ENCODE measurements at places on chromosomes 3 and 15. TPM values are rescaled to one million over a fixed set of nuclear protein-coding genes. Genes with fewer than 3 reads are reported as not detected.

Gene ZPLD1
- 0.46 TPM for polyA plus RNA-seq

GRCh38 chr3:187267306-187267705, 24.2 kb downstream of the MASP1 start:
- no peak for DNase-seq

Gene FOXP1
- 36.8 TPM for polyA plus RNA-seq

- DNase-seq, result peak; percentile 83
Observed at GRCh38 chr3:183635431-183636220, at the start of gene KLHL24. TSS of gene KLHL24 (plus strand) at chr3:183635623. CDS start at chr3:183650357, 14,734 bp downstream.

- no peak for DNase-seq
Observed at GRCh38 chr3:111592936-111593335, 2.2 kb downstream of the ZBED2 start.

Gene DNAJC17
- polyA plus RNA-seq, result 43.4 TPM

- DNase-seq, result no peak
Observed at GRCh38 chr3:32046102-32046501, 60.3 kb upstream of the GPD1L start.

Gene ITIH1
- 0.28 TPM for polyA plus RNA-seq

DNA sequence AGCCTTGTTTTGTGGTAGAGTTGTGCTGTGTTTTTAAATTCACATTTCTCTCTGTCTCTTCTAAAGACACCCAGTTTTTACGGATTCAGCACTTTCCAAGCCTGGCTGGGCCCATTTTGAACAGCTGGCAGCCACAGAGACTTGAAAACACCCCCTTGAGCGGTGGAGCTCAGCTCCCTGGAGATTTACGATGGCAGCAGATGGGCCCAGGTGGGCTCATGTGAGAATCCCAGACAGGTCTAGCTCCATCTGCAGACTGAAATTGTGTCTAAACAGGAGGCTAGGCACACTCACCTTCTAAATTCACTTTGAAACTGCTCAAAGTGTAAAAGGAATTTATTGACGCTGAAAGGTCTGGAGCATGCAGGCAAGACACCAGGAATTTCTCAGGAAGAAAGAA, 232.0 kb upstream of the HES1 start:
- no peak for DNase-seq

Gene CCRL2
- 1.0 TPM for polyA plus RNA-seq

GRCh38 chr3:54957711-54958110, 29.9 kb upstream of the LRTM1 start:
- no peak for DNase-seq

Gene LYZL4
- not detected for polyA plus RNA-seq

Gene SPESP1
- 3.4 TPM for polyA plus RNA-seq

GRCh38 chr3:115074502-115074901, 72.6 kb downstream of the ZBTB20 start:
- DNase-seq, result no peak

Gene GOLGA6A
- not detected for polyA plus RNA-seq

GRCh38 chr3:11476735-11477144, 167.0 kb downstream of the VGLL4 start:
- DNase-seq, result no peak

GRCh38 chr3:100709842-100710260, 557 bp downstream of the TFG start:
- peak; percentile 24 for DNase-seq

Gene LHFPL4
- polyA plus RNA-seq, result not detected

GRCh38 chr3:11250902-11251806, 21.0 kb upstream of the ATG7 start:
- no peak for DNase-seq

DNA sequence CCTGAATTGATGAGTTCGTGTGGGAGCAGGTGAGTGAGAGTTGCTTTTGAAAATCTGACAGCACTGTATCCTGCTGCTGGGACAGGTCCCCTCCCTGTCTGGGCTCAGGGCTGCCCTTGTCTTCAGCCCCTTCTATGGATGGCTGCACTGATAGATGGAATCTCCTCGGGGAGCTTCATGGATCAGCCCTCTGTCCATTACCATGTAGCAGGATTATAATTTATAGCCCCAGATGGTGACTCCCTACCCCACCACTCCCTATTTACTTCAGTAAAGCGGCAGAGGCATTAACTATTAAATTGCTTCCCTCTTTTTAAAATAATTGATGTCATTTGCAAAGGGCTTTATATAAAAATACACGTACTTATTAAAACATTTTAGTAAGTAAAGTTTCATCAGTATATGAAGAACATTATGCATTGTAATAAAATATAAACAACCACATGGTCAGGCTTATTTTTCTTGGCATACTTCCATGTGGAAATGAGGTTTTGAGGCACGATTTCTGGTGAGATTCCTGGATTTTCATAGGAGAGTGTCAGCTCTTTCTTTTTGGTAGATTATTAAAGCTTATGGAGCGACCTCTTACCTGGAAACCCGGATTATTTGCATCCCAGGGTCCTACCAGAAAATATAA, 38.5 kb downstream of the MAP3K13 start:
- DNase-seq, result no peak

- DNase-seq, result no peak
Observed at GRCh38 chr15:40420793-40421192, 15.2 kb downstream of the IVD start.

DNA sequence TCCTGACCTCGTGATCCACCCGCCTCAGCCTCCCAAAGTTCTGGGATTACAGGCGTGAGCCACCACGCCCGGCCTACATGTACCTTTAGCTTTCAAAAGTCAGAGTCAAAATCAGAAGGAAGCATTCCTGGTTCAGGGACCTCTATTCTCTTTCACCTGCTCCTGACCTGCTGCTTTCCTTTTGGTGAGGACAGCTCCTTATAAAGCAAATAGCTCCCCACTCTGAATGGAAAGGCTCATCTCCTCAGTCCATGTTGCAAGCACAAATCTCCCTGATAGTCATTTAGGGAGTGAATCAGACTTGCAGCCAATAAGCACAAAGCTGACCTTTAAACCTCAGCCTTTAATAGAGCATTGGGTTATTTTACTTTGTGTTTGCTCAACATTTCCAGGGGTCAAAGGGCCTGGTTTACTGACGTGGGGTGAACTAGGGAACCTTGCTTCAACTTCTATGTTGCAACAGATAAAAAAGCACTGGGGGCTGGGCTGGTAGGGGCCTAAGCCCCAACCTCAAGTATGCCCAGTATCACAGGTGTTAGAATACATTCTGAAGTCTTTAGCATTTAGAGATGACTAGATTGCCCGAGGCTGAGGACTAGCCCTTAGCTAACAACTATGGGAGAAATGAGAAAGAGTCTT, 43.1 kb downstream of the THRB start:
- DNase-seq, result no peak

Gene ADGRG7
- not detected for polyA plus RNA-seq

DNA sequence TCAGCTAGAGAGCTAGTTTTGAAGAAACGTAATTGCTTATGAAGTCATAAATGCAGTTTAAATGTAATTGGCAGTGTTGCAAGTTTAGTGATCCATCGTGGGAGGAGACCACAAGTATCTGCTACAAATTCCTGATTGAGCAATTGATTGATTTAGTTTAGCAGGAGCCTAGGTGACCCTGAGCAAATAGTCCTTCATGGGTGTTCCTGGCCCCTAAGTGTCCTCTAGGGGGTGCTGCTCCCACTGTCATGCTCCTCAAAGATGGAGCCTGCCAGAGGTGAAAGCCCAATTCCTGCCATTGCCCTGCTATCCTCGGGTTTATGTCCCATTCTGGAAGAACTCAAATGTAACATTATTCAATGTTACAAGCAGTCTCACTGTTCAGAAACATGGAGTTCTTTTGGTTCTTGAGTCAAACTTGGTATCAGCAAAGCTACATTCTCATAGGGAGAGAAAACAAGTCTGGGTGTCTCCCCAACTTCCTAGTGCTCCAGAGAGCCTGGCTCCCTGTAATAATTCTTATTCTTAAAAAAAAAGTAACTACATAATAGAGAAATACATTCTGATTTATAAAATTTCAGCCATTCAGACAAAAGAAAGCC, 29.8 kb upstream of the SENP5 start:
- no peak for DNase-seq

DNA sequence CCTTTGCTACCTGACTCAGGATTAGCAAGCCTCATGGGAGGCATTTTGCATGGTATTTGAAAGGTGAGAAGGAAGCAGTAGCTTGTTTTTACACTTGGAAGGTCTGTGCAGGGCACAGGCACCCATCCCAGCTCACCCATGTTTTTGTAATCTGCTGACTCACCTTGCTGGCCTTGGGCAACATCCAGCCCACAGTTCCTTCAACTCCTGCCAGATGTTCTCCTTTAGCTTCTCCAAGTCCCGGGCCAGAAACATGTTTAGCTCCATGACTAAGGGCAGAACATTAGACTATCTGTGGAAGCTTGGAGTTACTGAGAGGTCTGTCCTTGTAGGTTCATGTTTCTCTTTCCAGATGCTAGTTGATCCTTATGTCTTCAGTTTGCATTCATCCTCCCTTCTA, 12.4 kb upstream of the ZNF770 start:
- DNase-seq, result no peak

Gene RBPMS2
- 13.5 TPM for polyA plus RNA-seq

Gene SERPINI2
- 2.9 TPM for polyA plus RNA-seq

Gene UBA3
- polyA plus RNA-seq, result 78.5 TPM

DNA sequence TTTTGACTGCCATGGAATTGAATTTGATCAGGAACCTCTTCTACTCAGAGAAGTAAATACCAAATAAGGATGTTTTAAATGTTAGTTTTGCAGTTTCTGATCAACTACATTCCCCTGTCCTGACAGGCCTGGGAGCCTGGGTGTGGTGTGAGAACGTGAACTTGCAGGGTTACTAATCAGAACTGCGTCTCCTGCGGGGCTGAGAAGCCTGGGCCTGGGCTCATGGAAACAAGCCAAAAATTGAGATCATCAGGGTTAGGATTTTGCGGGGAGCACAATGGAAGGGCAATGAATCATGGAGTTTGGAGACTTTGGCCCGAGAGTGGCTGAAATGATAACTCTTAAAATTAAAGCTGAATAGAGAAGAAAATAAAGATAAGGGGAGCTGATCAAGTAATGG, 47.8 kb upstream of the C3orf70 start:
- DNase-seq, result no peak

DNA sequence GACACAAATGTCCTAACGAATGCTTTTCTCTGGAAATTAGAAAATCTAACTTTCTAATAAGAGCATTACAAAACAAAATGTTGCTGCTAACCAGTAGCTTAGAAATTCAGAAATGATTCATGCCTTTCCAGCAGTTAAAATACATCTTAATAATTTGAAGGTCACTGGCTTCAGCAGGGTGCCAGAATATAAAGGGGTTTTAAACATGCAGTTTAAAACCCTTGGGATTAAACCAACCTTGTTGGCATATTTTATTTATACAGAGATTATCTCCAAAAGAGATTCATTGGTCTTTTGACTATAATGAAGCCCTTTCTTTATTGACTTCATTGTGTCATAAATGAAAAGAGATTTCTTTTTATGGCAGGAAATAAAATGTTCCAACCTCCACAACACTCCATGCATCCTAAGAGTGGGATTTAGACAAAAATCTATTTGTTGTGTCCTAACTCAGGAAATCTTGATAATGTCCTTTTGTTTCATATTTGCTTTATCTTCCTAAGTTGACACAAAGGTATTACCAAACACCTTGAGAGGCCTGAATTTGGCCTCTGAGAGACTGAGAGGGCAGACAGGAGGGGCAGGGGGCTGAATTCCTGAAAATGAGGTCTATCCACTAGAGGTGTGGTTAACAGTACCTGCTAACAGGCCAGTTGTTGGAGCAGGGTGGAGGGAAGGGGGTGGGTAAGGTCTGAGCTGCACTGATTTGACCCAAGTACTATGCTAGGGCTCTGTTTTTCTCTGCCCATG, 124.4 kb downstream of the FEZF2 start:
- DNase-seq, result no peak

GRCh38 chr3:36475558-36475957, 95.3 kb downstream of the STAC start:
- no peak for DNase-seq

DNA sequence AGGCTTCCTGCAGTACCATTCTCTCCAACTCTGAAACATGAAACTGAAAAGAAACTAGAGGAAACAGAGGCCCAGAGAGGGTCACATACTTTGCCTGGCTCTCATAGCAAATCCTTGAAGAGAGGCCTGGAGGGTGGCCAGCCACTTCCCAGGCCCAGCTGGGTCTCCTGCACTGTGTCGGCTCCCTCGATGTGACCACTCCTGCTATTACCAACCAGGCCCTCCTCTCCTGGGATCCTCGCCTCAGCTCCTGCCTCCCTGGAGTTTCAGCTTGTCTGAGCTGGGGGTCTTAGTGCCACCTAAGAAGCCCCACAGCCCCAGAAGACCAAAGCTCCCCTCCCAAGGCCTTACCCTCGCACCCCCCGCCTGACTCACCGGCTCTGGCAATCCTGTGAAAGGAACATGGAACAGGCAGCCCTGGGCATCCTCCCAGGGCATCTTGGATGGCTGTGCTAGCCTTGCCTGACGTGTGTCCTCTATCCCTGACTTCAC, 4.6 kb downstream of the LOXL1 start:
- no peak for DNase-seq

DNA sequence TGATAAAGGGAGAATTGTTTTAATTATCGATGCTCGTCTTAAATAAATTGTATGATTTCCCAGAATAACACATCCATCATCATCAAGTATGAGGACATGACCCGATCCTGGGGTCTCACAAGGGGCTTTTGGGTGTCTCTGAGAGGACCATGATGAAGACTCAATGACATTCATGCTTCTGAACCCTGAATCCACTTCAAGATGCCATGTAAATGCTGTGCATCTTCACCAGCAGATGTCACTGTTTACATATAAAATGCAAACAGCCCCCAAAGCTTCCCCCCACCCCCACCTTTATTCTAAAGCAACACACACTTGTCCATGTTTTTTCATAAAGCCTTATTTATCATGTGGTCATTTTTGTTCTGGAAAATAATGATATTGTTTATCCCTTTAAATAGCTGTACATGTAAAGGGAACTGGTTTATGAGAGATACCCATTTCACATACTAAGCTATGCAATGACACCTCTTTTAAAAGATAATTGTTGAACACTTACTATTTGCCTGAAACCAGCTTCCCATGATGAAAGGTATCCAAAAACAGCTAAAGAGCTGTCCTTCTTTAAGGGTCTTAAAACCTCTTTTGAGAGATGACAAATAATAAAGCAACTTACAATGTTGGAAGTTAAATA, 69.7 kb upstream of the UBE3A start:
- DNase-seq, result no peak

Gene LEKR1
- polyA plus RNA-seq, result 2.2 TPM

Gene GNAI2
- polyA plus RNA-seq, result 229 TPM

Gene KBTBD13
- polyA plus RNA-seq, result 0.03 TPM

- DNase-seq, result no peak
Observed at GRCh38 chr3:165254812-165255211, 58.6 kb upstream of the SLITRK3 start.

GRCh38 chr15:45395943-45396342, 17.6 kb upstream of the GATM start:
- no peak for DNase-seq

- no peak for DNase-seq
Observed at GRCh38 chr3:47418167-47419082, 37.6 kb downstream of the PTPN23 start.

- no peak for DNase-seq
Observed at GRCh38 chr15:85534031-85534430, 153.6 kb downstream of the AKAP13 start.

Data from renal cortex interstitium (tissue), 15 donors.